T-cell (primary cell): ENCODE measurements at places on chromosomes 7 and 10.

DNA sequence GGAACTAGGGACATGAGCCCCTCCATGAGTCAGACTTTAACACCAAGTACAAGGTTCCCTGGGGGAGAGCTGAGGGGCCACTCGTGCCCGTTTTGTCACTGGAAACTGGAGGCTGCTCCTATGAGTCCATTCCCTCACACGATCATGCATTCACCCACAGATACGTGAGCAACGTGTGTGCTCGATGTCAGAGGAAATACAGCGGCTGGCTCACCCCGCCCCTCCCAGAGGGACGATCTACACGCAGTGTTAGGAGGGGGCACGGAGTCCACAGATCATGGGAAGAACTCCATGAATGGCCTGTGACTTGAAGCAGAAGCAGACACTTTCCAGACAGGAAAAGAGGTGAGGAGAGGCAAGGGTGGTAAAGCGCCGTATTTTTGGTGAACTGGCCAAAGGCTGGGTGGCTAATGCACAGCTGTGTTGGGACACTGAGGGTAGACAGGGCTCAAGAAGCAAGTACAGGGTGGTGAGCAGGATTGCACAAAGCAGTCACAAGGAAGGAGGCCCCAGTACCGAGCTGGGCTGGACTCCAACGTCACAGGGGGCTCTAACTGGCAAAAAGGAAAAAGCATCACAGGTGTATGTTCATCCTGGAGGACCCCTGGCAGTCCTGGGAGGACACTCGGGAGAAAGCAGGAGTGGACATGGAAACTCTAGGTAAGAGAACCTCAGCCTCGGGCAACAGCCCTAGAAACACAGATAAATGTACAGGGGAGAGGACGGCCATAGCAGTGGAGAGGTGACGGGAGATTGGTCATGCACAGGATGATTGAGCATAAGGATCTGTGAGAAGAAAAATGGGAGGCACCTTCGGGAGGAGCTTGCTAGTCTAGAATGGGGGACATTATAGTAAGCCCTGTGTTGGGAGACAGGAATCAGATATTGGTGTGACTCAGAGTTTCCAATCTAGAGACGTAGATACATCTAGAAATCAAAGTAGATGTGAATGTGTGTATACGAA is 41.2 kb downstream of the TNS3 start:
- DNase-seq: no peak

GRCh38 chr7:129041142-129042085 is 13.5 kb downstream of the TNPO3 start:
- no peak for DNase-seq

- no peak for DNase-seq
These were observed 28.7 kb downstream of the FRMD4A start for GRCh38 chr10:14302035-14302434.

GRCh38 chr10:117740088-117740487 is 197.5 kb downstream of the EMX2 start:
- DNase-seq: no peak

DNA sequence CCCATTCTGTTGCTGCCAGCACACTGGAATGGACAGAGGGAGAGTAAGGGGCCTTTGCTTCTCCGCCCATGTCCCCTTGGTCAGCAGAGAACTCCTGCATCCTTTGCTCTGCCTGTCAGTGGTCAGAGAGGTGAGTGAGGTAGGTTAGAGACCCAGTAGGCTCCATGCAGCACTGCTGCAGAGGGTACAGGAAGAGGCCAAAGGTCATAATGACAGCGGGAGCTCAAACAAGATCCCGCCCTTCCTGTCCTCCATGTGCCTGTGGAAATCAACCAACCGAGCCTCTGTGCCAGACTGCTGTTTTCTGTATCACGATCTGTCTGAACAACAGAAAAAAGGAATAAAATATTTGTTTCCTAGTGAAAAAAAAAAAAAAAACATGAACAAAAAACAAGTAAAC is 81.4 kb downstream of the ZNF33B start:
- DNase-seq: no peak

DNA sequence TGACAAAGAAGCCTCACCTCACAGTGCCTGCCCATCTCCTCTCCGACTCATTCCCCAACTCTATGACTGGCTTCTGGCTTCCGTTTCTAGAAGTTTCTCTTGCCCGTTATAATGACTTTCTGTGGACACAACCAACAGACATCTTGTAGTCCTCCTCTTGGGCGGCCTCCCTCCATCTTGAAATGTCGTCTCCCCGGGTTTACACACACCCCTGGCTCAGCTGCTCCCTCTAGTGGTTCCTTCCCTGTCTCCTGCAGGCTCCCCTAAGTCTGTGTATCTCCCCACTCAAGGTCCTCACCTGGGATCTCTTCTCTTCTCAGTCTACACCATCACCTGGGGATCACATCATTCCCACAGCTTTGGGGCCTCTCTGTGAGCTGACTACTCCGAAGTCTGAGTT is 123.4 kb upstream of the NEBL start:
- DNase-seq: no peak

DNA sequence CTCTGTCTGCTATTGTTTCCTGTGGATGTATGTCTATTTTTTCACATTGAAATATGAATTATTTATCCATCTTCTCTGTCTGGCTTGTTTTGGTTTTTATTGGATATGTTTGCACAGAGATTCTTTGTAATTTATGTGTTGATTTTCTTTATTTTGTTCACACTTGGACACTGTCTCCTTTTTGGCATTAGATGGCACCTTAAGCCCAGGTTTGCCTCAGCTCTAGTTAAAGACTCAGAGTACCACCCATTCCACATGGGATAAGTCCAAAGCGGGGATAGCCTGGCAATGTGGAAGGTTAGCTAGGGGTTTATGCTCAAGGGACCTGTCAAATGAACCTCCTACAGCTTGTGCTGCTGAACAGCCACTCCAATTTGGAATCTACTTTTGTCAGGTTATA is 14.1 kb downstream of the FEZF1 start:
- no peak for DNase-seq

DNA sequence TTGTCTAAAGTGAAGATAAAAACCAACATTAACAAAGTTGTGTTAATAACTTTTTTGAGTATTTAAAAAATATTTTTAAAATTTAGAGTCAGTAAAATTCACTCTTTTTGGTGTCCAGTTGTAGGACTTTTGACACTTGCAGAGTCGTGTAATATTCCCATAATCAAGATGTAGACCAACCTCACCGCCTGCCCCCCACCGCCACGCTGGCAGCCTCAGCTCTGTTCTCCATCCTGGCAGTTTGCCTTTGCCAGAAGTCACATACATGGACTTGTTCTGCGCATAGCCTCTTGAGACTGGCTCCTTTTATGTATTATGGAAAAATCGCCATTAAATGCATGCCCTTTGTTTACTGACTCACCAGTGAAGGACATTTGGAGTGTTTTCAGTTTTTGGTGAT is 27.3 kb upstream of the SYCE1 start:
- DNase-seq: no peak

- DNase-seq: no peak
These were observed 146.6 kb downstream of the SH2D4B start for GRCh38 chr10:80684259-80684658.

- DNase-seq: no peak
These were observed 4.3 kb downstream of the TMEM273 start for GRCh38 chr10:49183596-49184542.

GRCh38 chr10:45001381-45002148 is 842 bp downstream of the ZNF22 start:
- peak; percentile 58 for DNase-seq

DNA sequence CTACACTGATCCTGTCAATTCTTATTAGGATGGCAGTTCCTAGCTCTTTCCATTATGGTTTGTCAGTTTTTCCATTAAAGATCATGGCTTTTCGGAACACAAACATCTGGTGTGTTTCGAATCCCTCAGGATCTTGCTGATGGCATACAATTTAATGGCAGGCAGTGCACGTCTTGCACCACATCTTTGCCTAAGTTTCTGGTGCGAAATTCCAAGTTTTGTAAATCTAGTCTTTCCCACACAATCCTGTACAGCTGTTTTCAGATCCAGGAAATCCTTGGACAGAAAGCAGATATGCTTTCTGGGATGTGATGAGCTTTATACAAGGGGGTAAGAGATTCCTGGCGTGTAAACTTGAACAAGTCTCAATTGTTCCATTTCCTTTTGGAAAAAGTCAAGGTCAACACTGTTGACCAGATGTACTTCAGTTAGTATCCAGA is 224.3 kb upstream of the PHYHIPL start:
- DNase-seq: no peak

DNA sequence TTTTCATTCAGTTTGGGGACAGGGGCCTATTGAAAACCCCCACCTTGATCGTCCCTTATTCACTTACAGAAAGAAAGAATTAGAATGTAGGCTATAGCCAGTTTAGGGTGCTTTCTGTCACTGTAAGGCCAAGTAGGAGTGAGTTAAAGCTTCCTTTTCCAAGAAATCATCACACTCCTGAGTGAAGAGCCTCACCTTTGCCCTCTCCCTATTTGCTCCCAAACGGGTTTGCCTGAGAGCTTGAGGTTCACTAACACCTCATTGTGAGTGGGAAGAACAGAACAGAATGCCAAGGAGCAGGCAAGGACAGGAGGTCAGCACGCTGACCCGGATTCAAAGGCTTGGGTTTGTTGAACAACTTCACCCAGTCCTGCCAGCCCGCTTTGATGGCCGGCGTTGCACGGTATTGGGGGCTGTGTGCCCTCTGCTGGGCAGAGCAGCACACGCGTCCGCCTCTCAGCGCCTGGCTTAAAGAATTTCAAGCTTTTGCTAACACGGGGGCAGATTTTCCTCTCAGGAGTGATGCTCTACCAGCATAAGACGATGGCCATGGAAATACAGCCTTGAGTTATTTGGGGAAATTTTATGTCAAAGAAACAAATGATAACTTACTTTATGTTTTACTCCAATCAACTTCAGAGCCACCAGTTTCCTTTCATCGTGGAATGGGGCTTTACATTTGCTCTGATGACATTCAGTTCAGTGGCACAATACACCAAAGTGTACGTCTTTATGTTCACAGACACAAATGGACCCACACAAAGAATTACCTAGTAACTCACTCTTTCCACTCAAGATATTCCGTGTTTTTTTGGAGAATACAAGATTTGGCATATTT is 470.0 kb downstream of the SUGCT start:
- DNase-seq: no peak

GRCh38 chr7:47119261-47119865 is 462.5 kb downstream of the TNS3 start:
- DNase-seq: no peak

DNA sequence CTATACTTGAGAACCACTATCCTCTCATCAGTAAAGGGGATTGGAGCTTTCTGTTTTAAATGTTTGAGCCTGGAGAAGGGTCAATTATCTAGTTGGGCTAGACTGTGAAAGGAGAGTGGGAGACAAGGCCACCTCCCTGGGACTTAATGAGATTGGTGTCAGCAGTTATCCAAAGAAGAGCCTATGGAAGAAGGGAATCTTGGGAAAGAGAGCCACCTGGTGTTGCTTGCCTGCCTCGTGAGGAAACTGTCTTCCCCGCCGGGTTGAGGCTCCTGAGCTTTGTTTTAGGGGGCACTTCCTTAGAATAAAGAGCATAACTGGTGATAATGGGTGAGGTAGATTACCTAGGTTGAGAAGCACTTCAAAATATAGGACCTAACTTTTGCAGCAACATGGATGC is 32.0 kb upstream of the ABCB4 start:
- DNase-seq: no peak

DNA sequence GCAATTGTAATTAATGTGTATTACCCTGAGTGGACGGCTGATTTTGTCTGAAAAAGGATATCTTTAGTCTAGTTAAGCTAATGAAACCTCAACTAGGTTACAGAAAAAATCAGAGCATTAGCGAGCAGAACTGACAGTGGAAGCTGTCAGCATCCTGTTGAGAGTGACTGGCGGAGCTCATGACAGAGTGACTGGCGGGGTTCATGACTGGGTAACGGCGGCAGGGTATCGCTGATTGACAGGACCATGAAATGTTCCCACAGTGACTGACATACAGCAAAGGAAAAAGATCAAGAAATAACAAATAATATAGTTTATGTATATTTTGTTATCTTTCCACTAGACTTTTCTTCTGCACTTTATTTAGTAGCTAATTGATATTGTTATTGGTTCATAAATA is 202.5 kb upstream of the AGK start:
- no peak for DNase-seq

- DNase-seq: no peak
These were observed 29.0 kb upstream of the ADAM12 start for GRCh38 chr10:126417220-126417825.

- DNase-seq: no peak
These were observed 2.1 kb downstream of the VSIR start for GRCh38 chr10:71771204-71771603.

- DNase-seq: no peak
These were observed 282.3 kb downstream of the TFEC start for GRCh38 chr7:115748123-115748738.

DNA sequence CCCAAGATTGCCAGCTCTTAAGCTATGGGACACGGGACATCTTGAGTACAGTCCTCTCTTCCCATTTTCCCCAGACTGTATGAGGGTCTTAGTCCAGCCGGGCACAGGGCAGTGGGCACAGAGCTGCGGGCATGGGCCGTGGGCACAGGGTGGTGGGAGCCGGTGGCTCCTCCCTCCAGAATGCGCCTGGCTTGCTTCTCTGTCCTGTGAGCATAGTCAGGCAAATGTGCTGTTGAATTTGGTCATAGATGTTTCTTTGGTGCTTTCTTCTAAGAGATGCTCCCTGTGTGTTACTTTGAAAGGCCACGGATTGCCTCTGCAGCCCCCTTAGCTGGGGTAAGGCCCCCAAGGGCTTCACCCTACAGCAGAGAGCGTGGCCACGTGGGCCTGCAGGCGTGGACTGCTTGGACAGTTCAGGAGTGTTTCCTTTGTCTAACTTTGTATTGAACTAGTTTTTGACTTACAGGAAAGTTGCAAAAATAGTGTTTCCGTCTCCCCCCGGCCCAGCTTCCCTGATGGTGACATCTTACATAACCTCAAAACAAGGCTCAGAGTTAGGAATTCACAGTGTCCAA is 24.7 kb downstream of the LRRC27 start:
- no peak for DNase-seq

- DNase-seq: no peak
These were observed 11.8 kb upstream of the SGPL1 start for GRCh38 chr10:70803775-70804420.

DNA sequence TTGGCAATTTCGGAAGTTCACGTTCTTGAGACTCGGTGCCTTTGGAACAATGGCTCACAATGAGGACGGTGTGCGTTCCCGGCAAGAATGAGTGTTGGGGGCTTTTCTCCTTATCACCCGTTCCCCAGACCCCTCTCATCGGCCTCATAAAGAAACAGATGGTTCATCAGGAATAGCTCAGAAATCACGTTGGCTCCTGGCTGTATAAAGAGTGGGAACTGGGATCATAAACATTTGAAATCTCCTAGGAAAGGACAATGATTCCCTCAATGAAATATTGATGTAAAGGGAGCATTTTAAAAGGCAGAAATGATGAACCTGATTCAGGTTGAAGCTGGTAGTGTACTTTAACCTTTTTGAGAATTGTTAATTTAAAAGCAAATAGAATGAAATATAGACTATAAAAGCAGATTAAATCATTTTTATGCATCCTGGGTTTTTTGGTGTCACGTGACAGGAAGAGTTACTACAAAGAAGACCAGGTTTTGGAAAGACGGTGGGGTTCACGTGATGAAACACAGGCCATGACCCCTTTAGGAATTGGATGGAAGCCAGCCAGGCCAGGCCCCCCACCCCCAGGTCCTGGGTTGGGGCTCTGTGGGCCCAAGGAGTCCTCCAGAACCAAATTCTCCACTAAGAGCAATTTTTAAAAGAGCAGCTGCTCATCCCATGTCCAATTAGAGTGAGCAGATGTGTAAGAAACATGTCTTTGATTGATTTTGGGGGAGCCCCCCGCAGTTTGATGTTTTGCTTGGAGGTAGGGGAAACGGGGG is 63.0 kb downstream of the CUX1 start:
- no peak for DNase-seq

GRCh38 chr7:116231949-116232348 is 21.6 kb downstream of the TES start:
- no peak for DNase-seq

- DNase-seq: no peak
These were observed 36.8 kb downstream of the AFAP1L2 start for GRCh38 chr10:114367351-114368056.
